Left kidney (tissue), 8 donors: ENCODE measurements at places on chromosomes 2 and 18. TPM values are rescaled to one million over a fixed set of nuclear protein-coding genes. Genes with fewer than 3 reads are reported as not detected.
A peak's percentile ranks its signal among the peaks of the same experiment; 100 is the strongest.

- DNase-seq: no peak
Measured at GRCh38 chr18:79784965-79785770, 12.6 kb upstream of the KCNG2 start.

- DNase-seq: no peak
Measured at GRCh38 chr2:10392548-10392947, 55.6 kb downstream of the ODC1 start.

- DNase-seq: no peak
Measured at GRCh38 chr18:12458771-12459170, 51.0 kb downstream of the PRELID3A start.

GRCh38 chr2:176710657-176711186, 441.5 kb downstream of the MTX2 start:
- DNase-seq: no peak

- peak; percentile 48 for DNase-seq
Measured at GRCh38 chr18:58045242-58046092, 1.4 kb downstream of the NEDD4L start.

- no peak for DNase-seq
Measured at GRCh38 chr2:236570081-236570868, 650 bp downstream of the ACKR3 start.

DNA sequence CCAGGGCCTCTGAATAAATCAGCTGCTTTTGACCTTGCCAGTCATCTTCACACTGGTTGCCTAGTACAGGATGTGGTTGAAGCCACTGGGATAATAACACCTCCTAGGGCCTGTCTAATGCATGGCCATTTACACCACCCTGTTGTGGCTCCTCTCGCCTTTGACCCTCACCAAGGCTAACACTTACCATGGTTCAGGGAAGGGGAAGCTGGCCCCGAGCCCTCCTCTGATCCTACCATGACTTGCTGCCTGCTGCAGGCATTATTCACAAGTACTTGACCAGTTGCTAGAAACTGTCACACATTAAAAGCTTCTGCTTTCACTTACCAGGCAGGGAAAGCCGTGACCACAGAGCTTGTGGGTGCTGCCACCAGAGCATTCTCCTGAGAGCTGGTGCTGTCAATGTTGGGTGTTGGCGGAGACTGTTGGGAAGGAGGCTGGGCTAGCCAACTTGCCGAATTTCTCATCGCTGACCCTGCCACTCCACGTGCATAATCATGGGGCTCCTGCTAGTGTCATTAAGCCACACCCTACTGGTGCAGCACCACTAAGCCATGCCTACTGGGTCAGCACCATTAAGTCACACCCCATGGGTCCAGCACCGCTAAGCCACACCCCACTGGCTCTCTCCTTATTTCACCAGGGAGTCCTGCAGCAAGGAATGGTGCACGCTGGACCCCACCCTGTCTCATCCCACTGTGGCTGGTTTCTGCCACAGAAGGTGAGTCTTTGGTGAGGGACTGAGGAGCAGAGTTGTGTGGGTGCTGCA, 47.0 kb upstream of the TTC39C start:
- no peak for DNase-seq

- DNase-seq: no peak
Measured at GRCh38 chr2:159755788-159756187, 42.2 kb downstream of the CD302 start.

DNA sequence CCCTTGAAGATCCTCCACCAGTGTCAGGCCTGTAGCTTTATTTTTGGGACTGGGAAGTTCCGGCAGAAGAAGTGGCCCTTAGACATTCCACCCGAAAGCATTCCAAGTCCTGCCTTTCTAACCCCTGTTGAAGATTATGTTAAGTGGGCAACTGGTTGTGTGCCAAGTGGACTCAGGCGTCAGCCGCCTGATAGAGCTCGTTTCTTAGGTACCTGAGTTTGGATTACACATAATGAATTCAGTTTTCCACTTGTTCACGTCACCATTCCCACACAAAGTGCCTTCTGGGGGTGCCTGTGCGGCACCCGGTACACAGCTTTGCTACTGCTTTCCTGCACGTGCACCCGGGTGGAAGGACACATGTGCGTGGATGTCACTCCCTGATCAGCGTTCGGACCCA, 156.5 kb downstream of the PTGR3 start:
- DNase-seq: no peak

GRCh38 chr2:118945881-118946280, 3.9 kb downstream of the MARCO start:
- no peak for DNase-seq

DNA sequence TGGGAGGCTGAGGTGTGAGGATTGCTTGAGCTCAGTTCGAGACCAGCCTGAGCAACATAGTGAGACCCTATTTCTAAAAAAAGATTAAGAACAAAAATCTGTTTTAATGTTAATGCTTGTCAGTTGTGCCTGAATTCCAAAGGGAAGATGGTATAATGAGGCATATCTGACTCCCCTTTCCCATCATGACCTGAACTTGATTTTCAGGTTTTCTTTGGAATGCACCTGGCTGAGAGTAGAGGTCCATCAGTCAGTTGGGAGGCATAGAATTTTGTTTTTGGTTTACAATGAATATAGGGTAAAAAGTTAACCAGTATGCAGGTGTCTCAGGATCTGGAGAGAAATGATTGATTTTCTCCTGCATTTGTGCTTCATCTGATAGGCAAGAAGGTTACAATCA, 20.4 kb downstream of the RPIA start:
- no peak for DNase-seq

DNA sequence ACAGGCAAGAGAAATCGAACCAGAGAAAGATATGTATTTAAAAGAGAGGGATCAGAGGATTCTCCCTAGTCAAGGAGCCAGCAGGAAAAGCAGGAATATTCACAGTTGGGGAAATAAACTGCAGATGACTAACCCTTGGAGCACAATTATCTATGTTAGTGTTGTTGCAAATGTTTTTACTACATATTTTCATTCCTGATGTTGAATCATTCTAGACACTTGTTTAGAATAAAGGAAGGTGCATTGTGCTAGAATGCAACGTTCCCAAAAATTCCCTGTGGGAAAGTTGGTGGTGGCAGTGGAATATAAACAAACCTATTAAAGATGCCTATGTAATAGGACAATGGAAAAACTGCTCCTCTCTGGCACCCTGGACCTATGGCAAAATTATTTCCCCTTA, 63.3 kb downstream of the DTNA start:
- DNase-seq: no peak

DNA sequence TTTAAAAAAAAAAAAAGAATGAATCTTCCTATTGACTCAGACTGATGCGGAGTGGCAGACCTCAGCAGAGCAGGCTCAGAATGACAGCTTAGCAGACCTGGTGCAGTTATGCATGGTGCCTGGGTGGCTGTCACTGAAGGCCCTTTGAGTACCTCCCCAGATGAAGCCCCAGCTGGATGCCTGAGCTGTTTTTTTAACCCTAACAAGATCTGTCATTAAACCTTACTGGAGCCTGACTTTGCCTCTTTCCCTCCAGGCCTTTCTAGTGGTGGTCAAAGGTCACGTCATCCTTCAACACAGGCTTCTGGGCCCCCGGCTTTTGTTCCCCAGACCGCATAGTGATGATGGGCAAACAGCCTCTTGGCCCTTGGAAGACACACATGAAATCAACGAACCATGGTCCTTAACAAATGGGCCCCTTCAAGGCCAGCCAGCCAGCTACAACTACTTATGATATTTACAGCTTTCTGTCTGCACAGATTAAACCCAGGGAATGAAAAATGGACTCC, 138.3 kb upstream of the CYP1B1 start:
- DNase-seq: peak; percentile 68

GRCh38 chr2:230134496-230135129, 65.9 kb upstream of the SLC16A14 start:
- no peak for DNase-seq

DNA sequence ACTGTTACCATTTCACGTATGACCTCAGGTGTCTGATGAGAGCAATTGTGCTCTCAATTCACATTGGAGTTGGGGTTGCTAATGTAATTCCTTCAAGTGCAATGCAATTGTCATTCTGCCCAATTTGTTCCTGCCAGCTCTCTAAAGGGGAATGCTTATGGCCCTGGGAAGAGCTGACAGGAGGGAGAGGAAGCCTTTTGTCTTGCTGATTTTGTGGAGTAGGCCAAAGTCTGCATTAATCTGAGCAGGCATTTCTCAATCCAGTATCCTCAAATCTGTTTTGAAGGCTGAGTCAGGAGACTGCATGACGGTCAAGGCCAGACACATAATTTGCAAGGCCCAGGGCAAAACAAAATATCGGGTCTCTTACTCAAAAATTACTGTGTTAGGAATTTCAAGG, 326.4 kb upstream of the SPHKAP start:
- DNase-seq: no peak

DNA sequence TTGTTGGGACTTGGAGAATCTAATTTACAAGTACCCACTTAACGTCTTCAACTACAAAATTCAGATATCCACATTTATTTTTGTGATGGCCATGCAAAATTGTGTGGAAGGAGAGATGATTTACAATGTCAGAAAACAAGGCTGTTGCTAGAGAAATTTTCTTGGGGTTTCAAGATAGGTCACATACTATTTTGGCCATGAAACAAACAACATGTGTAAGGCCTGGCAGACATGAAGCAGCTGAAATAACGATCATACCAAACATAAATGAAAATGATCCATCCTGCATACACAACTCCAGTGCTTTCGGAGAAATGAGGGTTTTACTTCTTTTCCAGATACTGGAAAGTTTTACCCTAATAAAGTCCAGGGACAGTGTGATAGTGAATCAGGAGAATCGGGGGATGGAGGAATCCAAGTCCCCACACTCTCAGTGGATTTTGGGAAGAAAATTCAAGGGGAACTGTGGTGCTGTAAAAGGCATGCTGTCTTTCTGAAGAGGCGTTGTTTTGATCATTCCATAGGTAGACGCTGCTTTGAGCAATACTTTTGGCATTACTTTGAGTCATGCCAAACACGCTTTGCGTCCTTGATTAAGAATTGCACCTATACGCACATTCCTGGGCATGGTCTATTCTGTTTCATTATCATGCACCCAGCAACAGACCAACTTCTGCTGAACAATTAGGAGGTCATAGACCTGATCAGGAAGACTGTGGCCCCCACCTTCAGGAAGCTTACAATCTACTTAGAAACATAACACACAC, 79.4 kb downstream of the POU3F3 start:
- DNase-seq: no peak

DNA sequence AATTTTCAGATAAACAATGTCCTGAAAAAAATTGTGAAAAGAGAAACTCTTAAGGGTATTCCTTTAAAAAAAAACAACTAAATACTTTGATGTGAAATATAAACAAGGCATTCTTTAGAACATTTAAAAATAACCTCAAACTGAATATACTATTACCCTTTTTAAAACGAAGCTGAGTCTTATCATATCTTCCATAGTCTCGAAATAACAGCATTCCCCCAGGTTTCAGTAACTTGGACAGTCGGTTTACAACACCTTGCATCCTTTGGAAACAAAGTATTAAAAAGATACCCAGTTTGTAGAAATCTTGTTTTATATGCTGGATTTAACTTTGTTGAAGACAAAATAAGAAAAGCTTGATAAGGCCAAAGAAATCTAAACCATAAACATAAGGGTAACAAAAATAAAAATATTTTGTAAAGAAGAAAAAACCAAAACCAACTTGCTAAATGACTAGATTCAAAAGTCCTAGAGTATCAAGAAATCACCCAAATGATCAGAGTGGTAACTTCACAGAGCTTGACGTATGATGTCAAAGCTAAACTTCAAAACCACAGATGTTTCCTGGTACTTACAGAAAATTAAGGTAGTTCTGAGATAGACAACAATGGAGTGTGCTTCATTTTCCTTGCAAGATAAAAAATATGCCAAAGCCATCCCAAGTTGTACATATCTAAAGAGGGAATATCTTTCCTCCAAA, 107.8 kb downstream of the METTL8 start:
- DNase-seq: no peak

GRCh38 chr2:6810961-6811360, 54.7 kb downstream of the CMPK2 start:
- no peak for DNase-seq

- DNase-seq: no peak
Measured at GRCh38 chr2:59276033-59276432, 1034.9 kb upstream of the FANCL start.

- DNase-seq: peak; percentile 78
Measured at GRCh38 chr18:25503567-25504081, 151.7 kb upstream of the ZNF521 start.

DNA sequence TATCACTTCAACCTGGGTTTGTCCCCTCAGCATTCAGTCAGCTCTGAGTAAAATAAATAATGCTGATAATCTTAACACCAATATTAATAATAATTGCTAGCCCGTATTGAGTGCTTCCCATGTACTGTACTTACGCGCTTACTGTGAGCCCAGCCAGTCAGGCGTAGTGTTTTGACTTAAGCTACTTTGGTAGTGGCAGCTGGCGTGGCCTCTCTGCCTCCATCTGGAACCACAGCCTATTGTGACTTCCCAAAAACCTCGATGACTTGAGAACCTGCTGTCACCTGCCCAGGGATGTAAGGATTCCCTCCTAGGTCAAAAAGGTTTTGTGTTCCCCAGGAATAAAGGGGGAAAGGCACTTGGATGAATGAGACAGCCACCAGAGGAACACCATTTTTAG, 53.2 kb downstream of the SUMO1 start:
- no peak for DNase-seq

Gene STARD6
- polyA plus RNA-seq: not detected

Gene ANKRD29
- 0.93 TPM for polyA plus RNA-seq

Gene GPATCH11
- polyA plus RNA-seq: 12.0 TPM

Gene NYAP2
- polyA plus RNA-seq: 0.17 TPM

Gene NT5C1B
- polyA plus RNA-seq: 1.5 TPM

Gene CAMKMT
- 16.0 TPM for polyA plus RNA-seq

Gene UGT1A1
- 0.58 TPM for polyA plus RNA-seq

Gene AGPS
- 50.5 TPM for polyA plus RNA-seq

Gene C2orf80
- 0.25 TPM for polyA plus RNA-seq

Gene RIT2
- 0.13 TPM for polyA plus RNA-seq

Gene PPP1CB
- 190 TPM for polyA plus RNA-seq

Gene FOSL2
- 24.8 TPM for polyA plus RNA-seq

Gene HOXD3
- polyA plus RNA-seq: 26.1 TPM

Gene ITGB6
- 16.7 TPM for polyA plus RNA-seq

Gene IHH
- polyA plus RNA-seq: 1.7 TPM

Gene DIPK1C
- 0.10 TPM for polyA plus RNA-seq
